ENCODE measurements at places on chromosomes 3 and 15. TPM values are rescaled to one million over a fixed set of nuclear protein-coding genes. Genes with fewer than 3 reads are reported as not detected.

ZIC4 gene
- total RNA-seq: not detected

LAMB2 gene
- not detected for total RNA-seq

IL5RA gene
- total RNA-seq: 0.79 TPM

ZIC1 gene
- not detected for total RNA-seq

EPHA6 gene
- not detected for total RNA-seq

PAK6 gene
- total RNA-seq: 1.4 TPM

TTLL13 gene
- not detected for total RNA-seq

GRM2 gene
- total RNA-seq: 0.73 TPM

GRCh38 chr3:37227870-37228549 lies 53.6 kb upstream of the LRRFIP2 start:
- ATAC-seq: no peak

GRCh38 chr3:117798687-117799386 lies 1089.3 kb downstream of the TUSC7 start:
- ATAC-seq: no peak

GRCh38 chr15:88166082-88166993 lies 90.2 kb downstream of the NTRK3 start:
- no peak for ATAC-seq

- ATAC-seq: no peak
Measured at GRCh38 chr15:62047282-62047827, 12.9 kb downstream of the VPS13C start.

- no peak for ATAC-seq
Measured at GRCh38 chr3:189652042-189652441, 20.9 kb downstream of the TP63 start.

DNA sequence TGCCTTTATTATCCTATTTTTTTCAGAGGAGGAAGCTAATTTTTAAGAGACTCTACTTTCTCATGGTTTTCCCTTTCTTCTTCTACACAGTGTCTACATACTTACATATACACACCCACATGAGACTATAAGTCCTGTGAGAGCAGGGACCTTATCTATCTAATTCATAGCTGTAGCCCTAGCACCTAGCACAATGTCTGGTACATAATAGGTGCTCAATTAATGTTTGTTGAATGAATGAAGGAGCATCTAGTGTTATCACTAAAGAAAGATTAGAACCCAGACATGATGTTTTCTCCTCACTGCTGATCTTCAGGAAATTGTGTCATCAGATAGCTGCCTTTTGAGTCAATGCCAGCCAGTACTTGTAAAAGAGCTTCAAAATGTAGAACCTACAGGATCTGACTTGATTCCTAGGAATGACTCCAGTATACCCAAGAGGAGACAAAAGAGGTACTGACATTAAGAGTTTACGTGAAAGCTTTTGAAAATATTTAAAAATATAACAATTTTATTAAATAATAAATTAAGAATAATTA lies 2.5 kb downstream of the SCG5 start:
- no peak for ATAC-seq

DNA sequence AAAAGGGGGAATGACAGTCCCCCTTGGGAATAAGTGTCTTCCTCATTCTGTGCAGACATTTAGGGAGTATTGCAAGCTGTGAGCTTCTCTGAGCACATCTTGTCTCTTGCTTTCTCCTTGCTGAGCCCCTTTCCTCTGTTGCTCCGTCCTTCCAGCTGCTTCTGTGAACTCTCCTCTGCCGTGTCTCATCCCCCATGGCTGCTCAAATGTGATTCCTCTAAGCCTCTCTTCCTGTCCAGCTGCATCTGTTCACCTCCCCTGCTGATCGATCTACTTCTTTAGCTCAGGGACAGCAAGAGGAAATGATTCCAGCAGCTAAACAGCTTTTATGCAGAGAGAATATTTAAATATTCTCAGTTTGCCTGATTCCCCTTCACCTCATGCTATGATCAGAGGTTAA lies 328.0 kb upstream of the DNAJC19 start:
- ATAC-seq: no peak

- ATAC-seq: no peak
Measured at GRCh38 chr3:70989174-70989573, 594.4 kb downstream of the FOXP1 start.

- ATAC-seq: no peak
Measured at GRCh38 chr3:14345496-14346150, 56.8 kb upstream of the SLC6A6 start.

GRCh38 chr3:64432870-64433269 lies 207.6 kb upstream of the PRICKLE2 start:
- ATAC-seq: no peak

DNA sequence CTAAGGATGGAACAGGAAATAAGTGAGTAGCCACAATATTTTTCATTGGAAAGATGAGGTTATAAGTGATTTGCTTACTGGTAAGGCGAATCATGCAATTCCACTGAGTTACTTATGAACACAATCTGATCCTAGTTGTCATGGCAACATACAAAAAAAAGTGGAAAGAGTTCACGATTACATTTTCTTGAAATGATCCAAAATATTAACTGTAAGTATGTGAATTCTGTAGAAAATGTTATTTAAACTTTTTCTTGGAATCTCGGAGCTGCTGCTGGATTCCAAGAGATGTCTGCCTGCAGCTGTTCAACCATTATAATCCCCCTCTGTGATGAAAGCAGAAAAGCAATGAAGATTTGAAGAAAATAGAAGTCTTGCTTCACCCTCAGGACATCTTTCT lies 120.5 kb downstream of the KBTBD8 start:
- no peak for ATAC-seq

DNA sequence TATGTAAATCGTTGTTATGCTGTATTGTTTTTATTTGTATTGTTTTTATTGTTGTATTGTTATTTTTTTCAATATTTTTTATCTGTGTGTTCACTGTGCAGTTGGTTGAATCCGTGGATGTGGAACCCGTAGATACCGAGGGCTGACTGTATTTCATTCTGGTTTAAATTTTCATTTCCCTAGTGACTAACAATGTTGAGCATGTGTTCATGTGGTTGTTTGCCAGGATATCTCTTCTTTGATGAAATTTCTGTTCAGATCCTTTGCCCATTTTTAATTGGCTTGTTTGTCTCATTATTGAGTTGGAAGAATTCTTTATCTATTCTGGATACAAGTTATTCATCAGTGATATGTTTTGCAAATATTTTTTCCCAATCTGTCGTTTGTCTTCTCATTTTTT lies 29.7 kb downstream of the STOML1 start:
- ATAC-seq: no peak

- ATAC-seq: no peak
Measured at GRCh38 chr3:187792521-187792920, 47.3 kb upstream of the BCL6 start.

GRCh38 chr15:49492151-49492550 lies 69.1 kb downstream of the FGF7 start:
- ATAC-seq: no peak

DNA sequence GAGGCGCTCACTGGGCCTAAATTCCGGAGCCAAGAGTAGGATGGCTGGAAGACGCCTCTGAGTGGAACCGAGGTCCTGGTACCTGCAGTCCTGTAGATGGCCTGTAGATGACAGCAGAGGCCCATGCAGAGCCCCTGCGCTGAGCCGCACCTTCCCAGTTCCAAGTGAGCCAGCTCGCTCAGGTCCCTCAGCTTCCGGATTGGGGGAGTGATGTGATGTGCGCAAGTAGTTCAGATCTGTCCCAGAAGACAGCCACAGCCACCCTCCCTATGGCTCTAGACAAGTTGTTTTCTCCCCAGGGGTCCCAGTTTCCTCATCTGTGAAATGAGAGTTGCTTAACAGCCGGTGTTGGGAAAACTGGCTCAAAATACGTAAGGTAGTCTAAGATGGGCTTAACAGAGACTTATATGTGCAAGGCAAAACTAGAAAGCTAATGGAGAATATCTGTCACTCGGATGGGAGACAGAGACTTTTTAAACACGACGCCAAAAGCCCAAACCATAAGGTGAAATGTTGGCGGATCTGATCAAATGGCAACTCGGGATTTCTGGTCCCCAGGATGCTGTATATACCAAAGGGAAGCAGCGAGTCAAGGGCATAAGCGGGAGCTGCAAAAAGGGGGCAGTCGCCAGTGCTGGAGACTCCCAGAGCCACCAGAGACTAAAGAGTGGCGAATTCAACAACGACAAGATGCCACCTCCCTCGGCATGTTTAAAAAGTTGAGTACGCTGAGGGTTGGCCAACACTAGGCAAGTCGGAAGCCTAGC lies 765 bp upstream of the MAPKAPK3 start:
- ATAC-seq: peak; percentile 20

GRCh38 chr3:29412110-29412509 lies 131.2 kb downstream of the RBMS3 start:
- no peak for ATAC-seq

- ATAC-seq: no peak
Measured at GRCh38 chr15:50126072-50126471, 7.0 kb upstream of the ATP8B4 start.

- peak; percentile 47 for ATAC-seq
Measured at GRCh38 chr3:155553780-155554179, 191.1 kb downstream of the PLCH1 start.

GRCh38 chr3:119672776-119673175 lies 4.4 kb downstream of the COX17 start:
- no peak for ATAC-seq

DNA sequence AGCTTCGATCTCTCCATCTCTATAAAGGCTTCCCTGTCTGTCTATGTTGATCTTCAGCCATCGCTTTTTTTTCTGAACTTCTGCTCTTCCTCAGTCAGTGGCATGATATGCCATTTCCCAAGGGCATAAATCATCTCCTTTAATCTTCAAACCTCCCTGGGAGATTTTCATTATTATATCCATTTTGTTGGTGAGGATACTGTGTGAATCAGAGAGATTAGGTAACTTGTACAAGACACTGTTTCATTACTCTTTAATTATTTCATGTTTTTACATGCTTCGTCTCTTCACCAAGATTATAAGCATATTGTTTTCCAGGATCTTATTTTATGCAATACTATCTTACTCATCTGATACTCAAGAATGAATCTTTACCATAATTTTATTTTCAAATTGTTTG lies 124.8 kb upstream of the ATP11B start:
- ATAC-seq: no peak

DNA sequence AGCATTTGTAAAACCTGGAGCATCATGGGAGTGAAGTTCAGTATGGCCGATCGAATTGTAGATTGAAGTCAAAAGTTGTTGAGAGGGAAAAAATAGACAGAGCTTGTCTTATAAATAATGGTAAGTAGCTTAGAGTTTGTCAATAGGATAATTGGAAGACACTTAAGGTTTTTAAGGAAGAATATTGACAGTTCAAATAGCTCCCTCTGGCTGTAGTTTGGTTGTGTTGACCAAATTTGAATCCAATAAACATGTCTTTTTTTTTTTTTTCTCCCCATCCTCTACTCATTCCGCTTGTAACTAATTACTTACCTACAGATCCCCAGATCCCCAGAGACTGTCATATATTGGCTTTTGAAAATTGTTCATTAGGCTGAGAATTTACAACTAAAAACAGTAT lies 677.0 kb downstream of the AGBL1 start:
- no peak for ATAC-seq

- no peak for ATAC-seq
Measured at GRCh38 chr3:191051037-191051436, 148.0 kb upstream of the OSTN start.

GRCh38 chr15:25481208-25481859 lies 42.5 kb upstream of the UBE3A start:
- ATAC-seq: no peak
